MCF 10A (cell line): ENCODE measurements at places on chromosomes 5 and 9. TPM values are rescaled to one million over a fixed set of nuclear protein-coding genes. Genes with fewer than 3 reads are reported as not detected.

DNA sequence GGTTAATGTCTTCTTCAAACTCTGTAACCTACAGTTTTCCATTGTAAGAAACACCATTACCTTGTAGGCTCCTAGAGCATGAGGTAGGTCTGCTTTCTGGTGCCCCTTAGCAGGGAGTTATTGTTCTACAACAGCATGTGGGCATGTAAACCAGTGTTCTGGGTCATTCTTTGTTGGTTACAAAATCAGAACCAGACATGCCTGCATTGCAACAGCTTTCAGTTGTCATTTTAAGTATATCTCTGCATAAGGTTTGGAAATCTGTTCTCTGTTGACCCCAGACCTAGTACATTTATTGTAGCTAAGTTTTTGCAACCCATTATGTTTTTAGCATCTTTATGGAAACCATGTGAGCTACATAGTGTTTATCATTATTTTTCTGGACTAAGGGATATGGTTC lies 10.9 kb downstream of the RGMB start:
- peaks cover 43% of the 10 kb centered on the region for H3K36me3 ChIP-seq
- no peak for DNase-seq
- no peak overlapping the region for H3K27ac ChIP-seq

GRCh38 chr9:114813717-114814418 lies 8.0 kb upstream of the TNFSF15 start:
- DNase-seq: no peak
- H3K36me3 ChIP-seq: no peaks in the 10 kb centered on the region

DNA sequence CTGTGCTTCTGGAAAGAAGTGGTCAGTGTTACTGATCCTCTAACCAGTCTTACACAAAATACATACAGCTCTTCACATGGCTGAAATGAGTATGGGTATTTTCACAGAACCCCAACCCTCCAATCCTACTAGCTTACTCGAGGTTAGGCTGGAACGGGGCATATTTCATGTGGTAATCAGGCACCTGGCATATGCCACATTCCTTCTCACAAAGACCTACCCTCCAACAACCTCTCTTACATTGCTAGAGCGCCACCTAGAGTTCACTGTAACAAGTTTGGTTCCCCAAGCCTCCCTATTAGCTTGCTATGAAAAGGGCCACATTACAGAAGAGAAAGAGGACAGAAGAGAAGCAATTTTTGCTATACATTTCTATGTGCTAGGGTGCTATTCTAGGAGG lies 597.3 kb downstream of the PRELID2 start:
- no peak overlapping the region for H3K4me3 ChIP-seq
- no peak overlapping the region for H3K27ac ChIP-seq
- DNase-seq: peak; percentile 90
- H3K36me3 ChIP-seq: no peaks in the 10 kb centered on the region

GRCh38 chr5:134242146-134242545 lies 16.3 kb upstream of the PPP2CA start:
- H3K36me3 ChIP-seq: no peaks in the 10 kb centered on the region
- no peak overlapping the region for H3K4me3 ChIP-seq
- DNase-seq: peak; percentile 16
- H3K4me1 ChIP-seq: peaks cover 17% of the 10 kb centered on the region
- H3K27me3 ChIP-seq: no peaks in the 10 kb centered on the region

DNA sequence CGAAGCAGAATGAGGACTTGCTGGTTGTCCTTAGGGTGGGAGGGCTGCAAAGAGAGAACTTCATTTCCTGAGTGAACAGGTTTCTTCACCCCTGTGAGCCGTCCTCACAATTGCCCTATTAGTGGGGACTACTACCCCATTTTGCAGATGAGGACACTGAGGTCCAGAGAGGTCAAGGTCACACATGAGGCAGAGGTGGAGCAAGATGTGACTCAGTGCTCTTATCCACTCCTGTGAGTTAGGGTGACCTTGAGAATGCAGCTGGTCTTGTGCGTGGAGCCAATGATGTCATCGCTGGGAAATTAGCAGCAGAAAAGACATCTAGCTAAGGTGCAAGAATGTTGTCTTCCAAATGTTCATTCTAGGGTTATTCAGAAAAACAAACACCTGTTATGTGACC lies 26.9 kb downstream of the GPRIN1 start:
- DNase-seq: no peak
- H3K36me3 ChIP-seq: no peaks in the 10 kb centered on the region
- no peak overlapping the region for H3K27ac ChIP-seq
- H3K27me3 ChIP-seq: no peaks in the 10 kb centered on the region

DNA sequence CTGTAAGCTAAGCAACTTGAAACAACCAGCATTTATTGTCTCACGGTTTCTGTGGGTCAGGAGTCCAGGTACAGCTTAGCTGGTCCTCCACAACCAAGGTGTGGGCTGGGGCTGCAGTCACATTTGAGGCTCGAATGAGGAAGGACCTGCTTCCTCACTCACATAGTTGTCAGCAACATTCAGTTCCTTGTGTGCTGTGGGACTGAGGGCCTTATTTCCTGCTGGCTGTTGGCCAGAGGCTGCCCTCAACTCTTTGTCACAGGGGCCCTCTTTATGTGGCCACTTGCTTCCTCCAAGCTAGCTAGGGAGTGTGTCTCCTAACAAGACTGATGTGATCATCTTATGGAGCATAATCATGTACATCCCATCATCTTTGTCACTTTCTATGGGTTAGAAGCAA lies 29.2 kb upstream of the SEMA4D start:
- H3K36me3 ChIP-seq: no peaks in the 10 kb centered on the region
- no peak overlapping the region for H3K27ac ChIP-seq
- H3K4me3 ChIP-seq: no peak overlapping the region
- H3K27me3 ChIP-seq: peaks cover 26% of the 10 kb centered on the region

GRCh38 chr5:392431-392988 lies 50.5 kb upstream of the EXOC3 start:
- no peak for DNase-seq
- no peaks in the 10 kb centered on the region for H3K4me1 ChIP-seq
- H3K27ac ChIP-seq: no peak overlapping the region
- H3K4me3 ChIP-seq: no peak overlapping the region

DNA sequence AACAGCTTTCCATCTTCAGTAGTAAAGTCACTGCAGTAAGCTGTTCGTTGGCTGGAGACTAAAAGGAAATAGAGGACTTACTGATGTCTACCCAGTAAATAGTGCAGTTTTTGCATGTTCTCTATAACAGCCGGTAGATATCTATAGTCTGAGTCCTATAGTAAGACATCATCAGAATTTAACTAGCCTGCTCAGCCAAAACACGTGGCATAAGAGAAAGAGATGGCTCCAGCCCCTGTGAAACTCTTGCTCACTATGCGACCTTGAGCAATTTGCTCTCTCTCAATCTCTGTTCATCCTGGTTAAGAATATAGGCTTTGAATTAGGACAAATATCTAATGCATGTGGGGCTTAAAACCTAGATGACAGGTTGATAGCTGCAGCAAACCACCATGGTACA lies 201.6 kb upstream of the PAPPA start:
- no peak overlapping the region for H3K4me3 ChIP-seq
- H3K36me3 ChIP-seq: peaks cover 76% of the 10 kb centered on the region
- no peak overlapping the region for H3K27ac ChIP-seq
- no peak for DNase-seq
- peaks cover 27% of the 10 kb centered on the region for H3K4me1 ChIP-seq

- H3K36me3 ChIP-seq: no peaks in the 10 kb centered on the region
- H3K4me3 ChIP-seq: no peak overlapping the region
- peak overlapping the region; percentile 80 for H3K27ac ChIP-seq
- no peaks in the 10 kb centered on the region for H3K27me3 ChIP-seq
- H3K4me1 ChIP-seq: peaks cover 25% of the 10 kb centered on the region
These were observed 39.1 kb upstream of the PAM start for GRCh38 chr5:102716017-102716416.

DNA sequence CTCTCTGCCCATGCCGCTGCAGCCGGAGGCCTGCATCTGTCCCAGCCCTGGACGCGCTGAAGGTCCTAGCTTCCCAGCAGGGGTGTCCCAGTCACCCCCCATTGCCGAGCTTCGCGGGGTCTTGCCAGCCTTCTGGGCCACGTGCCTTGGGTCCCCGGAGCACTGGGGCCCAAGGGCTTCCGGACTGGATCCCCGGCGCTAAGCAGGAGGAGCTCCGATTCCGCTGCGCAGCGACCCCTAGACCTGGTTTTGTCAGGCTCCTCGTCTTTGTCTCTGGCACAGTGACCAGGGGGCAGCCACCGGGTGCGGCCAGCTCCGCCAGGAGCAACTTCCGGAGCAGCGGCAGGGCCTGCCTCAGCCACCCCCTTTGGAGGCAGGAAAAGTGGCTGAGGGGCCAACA lies 3.3 kb upstream of the IRX1 start:
- H3K27me3 ChIP-seq: no peaks in the 10 kb centered on the region
- no peak overlapping the region for H3K4me3 ChIP-seq

- no peak overlapping the region for H3K4me3 ChIP-seq
- H3K36me3 ChIP-seq: no peaks in the 10 kb centered on the region
- DNase-seq: peak; percentile 65
- no peak overlapping the region for H3K27ac ChIP-seq
These were observed 5.9 kb upstream of the FRMD3 start for GRCh38 chr9:83544002-83544698.

DNA sequence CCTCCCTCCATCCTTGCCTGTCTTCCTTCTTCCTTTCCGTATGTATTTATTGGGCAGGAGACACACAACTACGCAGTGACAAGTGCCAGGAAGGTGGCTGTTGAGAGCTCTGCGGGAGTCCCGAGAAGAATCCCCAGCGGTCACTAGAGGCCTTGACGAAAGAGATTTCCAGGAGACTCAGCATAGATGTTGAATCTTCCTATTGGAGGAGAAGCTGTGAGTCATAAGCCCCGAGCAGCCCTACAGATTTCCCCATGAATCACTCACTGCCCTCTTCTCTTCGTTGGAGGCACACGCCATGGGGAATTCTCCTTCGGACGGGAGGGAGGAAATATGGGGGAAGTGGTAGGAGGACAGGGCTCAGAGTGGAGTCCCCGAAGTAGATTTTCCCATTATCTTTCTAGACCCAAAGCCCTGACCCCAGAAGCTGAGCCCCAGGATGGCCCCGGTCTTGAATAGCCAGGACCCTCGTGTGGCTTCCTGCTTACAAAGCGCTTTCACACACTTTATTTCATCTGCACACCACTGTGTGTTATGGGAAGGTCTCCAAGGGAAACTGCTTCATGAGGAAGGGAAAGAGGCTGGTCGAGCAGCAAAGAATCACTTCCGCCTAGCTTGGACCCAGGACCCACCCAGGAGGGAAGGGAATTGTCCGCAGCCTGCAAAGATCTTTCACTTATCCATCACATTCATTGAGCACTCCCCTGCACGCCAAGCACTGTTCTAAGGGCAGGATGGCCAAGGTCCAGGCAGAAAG lies 12.7 kb downstream of the DUSP1 start:
- H3K4me3 ChIP-seq: no peak overlapping the region
- peak overlapping the region; percentile 76 for H3K27ac ChIP-seq
- H3K4me1 ChIP-seq: peaks cover 12% of the 10 kb centered on the region
- peak; percentile 98 for DNase-seq

DNA sequence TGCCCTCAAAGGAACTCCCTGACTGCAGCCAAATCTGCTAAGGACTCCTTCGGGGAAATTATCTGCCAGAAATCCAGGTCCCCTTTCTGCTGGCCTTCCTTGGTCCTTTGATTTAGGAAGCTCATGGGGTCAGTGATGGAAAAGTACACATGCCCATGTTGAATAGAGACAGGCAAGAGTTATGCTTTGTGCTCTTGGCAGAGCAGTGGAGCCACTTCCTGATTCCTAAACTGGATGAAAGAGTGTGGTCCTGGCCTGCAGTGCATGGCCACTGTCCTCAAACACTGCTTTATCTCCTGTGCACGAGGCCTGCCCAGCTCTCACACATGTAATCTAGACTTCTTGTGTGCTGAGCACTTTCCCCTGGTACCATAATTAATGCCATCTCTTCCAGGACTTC lies 2.0 kb upstream of the EBF1 start:
- H3K4me1 ChIP-seq: peaks cover 32% of the 10 kb centered on the region
- peak overlapping the region; percentile 88 for H3K4me3 ChIP-seq
- no peak overlapping the region for H3K27ac ChIP-seq
- no peak for DNase-seq
- H3K27me3 ChIP-seq: peaks cover 39% of the 10 kb centered on the region

The OR1Q1 gene
- total RNA-seq: not detected in 2 replicates

The OR1J2 gene
- not detected in 2 replicates for total RNA-seq

The HMMR gene
- 29.3 and 43.5 TPM in 2 replicates for total RNA-seq

The UNC13B gene
- 20.6 and 22.9 TPM in 2 replicates for total RNA-seq

The HSPB3 gene
- total RNA-seq: not detected in 2 replicates

The IPO11 gene
- total RNA-seq: 30.2 and 36.6 TPM in 2 replicates
